Activated CD4-positive, CD25-positive, alpha-beta regulatory T cell (primary cell): ENCODE measurements at places on chromosomes 3 and 15.

GRCh38 chr3:24401090-24401810 is 93.4 kb downstream of the THRB start:
- DNase-seq: no peak

DNA sequence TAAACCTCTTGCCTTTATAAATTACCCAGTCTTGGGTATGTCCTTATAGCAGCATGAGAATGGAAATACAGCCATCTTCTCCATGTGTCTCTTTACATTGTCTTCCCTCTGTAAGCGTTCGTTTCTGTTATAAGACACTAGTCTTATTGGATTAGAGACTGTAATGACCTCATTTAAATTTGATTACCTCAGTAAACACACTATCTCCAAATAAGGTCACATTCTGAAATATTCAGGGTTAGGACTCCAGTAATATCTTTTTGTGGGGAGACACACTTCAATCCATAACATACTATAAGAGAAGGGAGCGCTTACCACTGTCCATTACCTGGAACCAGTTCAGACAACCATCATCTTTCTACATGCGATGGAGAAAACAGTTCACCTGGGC is 34.3 kb upstream of the CD47 start:
- DNase-seq: no peak

- no peak for DNase-seq
Observed at GRCh38 chr15:100016632-100017031, 283.4 kb upstream of the LYSMD4 start.

DNA sequence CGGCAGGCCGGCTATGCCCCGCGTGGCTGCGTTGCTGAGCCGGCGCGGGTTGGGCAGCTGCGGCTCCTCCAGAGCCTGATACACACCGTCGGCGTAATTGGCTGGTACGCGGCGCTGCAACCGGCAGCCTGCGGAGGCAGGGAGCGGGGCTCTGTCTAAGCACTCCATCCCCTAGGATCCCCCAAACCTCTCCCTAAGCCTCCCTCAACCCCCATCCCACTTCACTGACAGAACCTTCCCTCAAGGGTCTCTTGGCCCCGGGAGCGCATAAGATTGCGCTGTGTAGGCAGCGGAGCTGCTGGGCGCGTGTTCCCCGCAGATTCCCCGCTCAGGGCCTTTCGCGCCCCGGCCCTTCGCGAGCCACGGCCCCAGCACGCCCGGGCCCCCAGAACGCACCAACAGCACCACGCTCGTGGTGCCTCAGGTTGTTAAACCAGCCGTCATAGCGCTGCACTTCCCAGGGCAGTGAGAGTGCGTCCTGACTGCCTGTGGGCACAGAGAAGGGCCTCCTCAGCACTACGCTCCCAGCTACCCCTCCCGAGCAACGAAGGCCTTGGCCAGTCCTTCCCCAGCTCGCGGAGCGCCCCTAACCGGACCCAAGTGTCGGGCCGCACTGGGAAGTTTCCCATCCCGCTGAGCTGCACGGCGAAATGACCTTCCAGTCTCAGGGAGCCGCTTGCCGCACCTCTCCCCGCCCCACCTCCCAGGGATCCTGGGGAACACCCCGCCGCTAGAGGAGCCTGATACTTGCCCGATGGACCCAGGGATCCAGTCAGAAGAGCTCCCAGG is 1.2 kb downstream of the DUOX2 start:
- no peak for DNase-seq

- no peak for DNase-seq
Observed at GRCh38 chr3:71528816-71529215, 54.7 kb downstream of the FOXP1 start.

- DNase-seq: no peak
Observed at GRCh38 chr15:39432026-39432425, 148.9 kb upstream of the THBS1 start.

DNA sequence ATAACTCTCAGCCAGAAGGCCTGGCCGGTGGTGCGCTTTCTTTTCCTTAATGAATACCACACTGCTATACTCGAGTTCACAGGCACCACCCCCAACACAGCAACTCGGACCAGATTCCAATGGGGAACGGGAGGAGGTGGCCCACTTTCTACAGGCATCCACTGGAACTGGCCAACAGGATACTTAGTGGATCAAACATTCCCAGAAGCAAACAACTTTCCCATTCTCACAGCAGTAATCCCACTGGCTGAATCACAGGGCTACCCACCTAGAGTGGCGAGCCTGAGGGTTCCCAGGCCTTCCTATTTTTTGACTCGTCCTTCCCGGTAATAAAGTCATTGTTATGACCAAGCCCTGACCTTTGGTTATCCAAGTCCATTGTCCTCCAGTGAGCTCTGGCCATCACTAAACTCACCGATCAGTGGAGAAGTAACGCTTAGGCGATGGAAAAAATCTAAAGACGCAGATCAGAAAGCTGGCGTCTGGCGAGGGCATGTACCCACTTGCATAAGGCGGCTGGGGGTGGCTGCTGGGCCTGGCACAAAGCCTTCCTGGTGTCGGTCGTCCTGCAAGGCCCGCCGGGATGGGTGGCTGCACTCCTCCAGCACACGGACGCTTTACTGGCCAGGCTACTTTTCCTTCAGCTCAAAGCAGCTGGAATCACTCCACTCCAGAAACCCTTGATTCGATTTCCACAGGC is 1.2 kb downstream of the EOGT start:
- DNase-seq: no peak

DNA sequence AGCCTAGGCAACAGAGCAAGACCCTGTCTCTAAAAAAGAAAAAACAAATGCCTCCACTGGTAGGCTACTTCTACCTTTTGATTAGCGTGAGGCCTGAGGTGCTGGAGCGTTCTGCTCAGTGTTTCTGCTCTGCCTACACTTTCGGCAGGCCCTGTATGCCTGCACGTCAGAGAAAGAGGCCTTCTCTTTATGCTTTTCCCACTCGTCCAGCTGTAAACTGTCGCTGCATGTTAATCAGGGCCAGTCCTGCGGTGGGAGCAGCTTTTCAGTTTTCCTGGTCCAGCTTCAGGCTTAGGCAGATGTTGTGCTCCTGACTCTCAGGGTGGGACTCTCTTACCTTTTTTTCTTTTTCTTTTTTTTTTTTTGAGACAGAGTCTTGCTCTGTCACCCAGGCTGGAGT is 25.3 kb downstream of the CSPG5 start:
- DNase-seq: no peak

DNA sequence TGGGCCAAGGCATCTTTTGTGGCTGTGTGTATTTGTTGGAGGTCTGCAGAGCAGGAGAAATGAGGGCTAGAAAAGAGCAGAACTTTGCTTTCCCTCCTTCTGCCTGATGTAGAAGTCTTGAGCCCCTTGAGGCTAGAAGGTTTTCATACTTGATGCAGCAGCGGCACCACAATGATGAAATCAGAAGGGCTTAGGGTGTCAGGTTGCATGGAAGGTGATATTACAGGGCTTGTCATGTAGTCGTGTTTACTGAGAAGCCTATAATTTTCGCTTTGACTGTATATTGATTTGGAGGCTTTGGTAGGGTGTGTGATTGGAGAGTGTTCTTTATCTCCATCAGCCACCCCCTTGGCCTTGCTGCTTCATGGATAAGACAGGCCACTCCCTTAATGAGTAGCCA is 339.8 kb downstream of the THSD4 start:
- no peak for DNase-seq

GRCh38 chr3:50612234-50612882 is 784 bp upstream of the CISH start:
- DNase-seq: peak; percentile 42

- no peak for DNase-seq
Observed at GRCh38 chr3:134641671-134642300, 9.0 kb downstream of the KY start.

- no peak for DNase-seq
Observed at GRCh38 chr3:100614941-100615340, 5.5 kb downstream of the ADGRG7 start.

GRCh38 chr3:131007782-131008181 is 18.8 kb downstream of the ASTE1 start:
- no peak for DNase-seq

- no peak for DNase-seq
Observed at GRCh38 chr3:3340526-3340925, 161.0 kb upstream of the CRBN start.

DNA sequence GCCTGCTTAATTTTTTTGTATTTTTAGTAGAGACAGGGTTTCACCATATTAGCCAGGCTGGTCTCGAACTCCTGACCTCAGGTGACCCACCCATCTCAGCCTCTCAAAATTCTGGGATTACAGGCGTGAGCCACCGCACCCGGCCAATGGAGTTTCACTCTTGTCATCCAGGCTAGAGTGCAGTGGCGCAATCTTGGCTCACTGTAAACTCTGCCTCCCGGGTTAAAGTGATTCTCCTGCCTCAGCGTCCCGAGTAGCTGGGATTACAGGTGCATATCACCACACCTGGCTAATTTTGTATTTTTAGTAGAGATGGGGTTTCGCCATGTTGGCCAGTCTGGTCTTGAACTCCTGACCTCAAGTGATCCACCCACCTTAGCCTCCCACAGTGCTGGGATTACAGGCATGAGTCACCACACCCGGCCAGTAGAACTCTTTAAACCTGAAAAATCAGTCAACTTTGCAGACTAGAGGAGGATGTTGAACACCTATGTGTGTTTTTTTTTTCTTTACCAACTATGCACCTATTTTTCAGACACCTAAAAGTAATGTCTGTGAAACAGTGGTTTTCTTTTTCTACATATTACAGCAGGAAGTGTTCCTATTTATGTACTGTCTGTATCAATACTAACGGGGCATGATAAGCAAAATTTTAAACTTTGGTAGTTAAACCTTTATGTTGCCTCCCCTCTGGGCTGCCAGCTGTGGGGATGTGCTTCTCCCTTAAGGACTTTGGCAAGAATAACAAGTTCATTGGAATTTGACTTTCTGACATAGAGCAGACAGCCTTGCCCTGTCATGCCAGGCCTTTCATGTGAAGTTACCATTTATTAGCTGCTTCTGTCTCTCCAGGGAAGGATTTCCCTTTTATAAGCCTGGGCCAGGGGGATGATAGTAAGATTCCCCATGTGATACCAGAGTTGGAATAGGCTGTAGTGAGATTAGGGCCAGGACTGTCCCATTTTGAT is 8.1 kb downstream of the ARIH2 start:
- no peak for DNase-seq
